ENCODE measurements at places on chromosomes 12 and 14.

- no peak for DNase-seq
Observed at GRCh38 chr14:77088645-77089044, 9.4 kb upstream of the CIPC start.

DNA sequence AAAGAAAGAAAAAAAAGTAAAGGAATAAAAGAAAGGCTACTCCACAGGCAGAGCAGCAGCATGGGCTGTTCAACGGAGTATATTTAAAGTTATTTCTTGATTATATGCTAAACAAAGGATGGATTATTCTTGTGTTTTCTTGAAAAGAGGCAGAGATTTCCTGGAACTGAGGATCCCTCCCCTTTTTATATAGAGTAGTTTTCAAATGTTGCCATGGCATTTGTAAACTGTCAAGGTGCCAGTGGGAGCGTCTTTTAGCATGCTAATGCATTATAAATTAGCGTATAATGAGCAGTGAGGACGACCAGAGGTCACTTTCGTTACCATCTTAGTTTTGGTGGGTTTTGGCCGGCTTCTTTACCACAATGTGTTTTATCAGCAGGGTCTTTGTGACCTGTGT is 383.0 kb downstream of the PCNX1 start:
- DNase-seq, result no peak

DNA sequence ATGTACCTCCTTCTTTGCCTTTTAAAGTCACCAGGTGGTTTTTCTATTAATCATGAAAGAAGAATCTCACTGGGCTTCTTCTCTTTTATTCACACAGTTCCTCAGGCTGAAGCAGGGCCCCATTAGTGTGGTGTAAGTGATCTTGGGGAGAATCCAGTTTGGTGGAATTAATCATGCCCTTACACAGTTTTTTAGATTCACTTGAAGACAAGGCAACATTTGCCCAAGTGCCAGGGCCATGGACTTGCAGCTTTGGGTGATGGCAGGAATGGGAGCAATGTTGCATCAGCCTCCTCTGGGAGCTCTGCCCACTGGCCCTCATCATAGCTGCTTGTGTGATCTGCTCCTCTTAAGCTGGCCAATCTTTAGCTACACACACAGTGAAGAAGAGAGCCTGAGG is 33.8 kb downstream of the KCNK10 start:
- DNase-seq, result no peak

- no peak for DNase-seq
Observed at GRCh38 chr14:59245809-59246295, 57.4 kb downstream of the DAAM1 start.

- DNase-seq, result no peak
Observed at GRCh38 chr12:15186597-15186996, 34.6 kb downstream of the RERG start.

DNA sequence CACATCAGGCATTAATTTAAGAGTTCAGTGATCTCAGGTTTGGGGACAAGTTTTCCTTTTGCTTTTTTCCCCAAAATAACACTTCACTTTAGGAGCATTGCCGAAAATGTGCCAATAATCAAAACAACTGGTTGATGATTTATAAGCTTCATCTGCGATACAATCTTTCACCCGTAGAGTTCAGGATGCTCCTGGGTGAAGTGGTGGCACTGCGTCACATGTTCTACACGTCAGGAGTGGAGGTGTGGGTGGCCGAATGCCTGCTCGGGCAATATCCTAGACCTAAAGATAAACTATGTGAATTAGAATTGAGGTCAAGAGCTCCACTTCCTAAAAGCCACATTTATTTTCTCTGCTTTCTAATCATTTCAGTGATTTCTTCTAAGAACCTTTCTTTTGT is 70.9 kb upstream of the DICER1 start:
- DNase-seq, result no peak

- no peak for DNase-seq
Observed at GRCh38 chr12:68896881-68897540, 36.0 kb downstream of the CPM start.

DNA sequence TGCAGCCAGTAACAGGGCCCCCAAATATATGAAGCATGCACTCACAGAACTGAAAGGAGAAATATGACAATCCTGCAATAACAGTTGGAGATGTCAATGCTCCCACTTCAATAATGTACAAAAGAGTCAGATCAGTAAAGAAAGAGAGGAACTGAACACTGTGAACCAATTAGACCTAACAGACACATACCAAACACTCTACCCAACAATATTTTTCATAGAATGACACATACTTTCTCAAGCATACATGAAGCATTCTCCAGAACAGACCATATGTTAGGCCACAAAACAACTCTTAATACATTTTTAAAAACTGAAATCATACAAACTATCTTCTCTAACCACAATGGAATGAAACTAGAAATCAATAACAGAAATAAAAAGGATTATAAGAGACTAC is 80.2 kb downstream of the ELK3 start:
- DNase-seq, result no peak

- no peak for DNase-seq
Observed at GRCh38 chr14:82094829-82095345, 561.2 kb upstream of the SEL1L start.

DNA sequence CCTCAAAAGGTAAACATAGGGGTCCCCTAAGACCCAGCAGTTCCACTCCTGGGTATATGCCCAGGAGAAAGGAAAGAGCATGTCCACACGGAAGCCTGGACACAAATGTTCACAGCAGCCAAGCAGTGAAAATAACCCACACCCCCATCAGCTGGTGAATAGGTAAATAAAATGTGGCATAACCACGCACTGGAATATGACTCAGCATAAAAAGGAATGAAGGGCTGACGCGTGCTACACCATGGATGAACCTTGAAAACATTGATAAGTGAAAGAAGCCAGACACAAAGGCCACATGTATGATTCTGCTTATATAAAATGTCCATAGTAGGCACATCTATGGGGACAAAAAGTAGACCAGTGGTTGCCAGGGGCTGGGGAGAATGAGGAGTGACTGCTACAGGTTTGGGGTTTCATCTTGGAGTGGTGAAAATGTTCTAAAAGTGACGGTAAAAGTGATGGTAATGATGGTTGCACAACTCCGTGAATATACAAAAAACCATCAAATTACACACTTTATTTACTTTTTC is 3.8 kb upstream of the SCARB1 start:
- no peak for DNase-seq

DNA sequence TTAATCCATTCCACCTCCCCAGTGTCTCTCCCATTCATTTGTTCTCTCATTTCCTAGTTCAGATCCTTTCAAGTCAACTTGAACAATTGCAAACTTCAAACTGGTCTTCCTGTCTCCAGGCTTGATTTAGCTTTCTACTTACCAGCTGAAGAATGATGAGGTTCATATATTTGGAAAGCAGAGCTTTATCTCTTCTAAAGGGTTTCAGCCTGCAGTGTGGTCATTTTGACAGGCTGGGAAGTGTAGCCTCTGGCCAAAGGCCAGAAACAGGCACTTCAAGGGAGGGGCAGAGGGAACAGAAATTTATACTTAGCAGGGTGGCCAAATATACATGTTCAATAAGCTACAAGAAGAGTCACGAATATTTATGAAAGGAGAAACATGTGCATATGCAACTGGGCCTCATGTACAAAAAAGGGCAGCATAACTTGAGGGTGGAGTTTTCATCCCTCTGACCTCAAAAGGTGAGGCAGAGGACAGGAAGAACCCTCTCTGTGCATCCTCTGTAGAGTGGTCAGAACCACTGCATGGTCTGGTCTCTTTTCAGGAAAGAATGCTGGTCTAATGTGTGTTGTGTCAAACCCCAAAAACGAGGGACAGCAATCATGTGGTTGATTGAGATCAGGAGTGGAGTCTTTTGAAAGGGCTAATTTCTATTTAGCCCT is 34.0 kb upstream of the HECTD1 start:
- DNase-seq, result no peak

DNA sequence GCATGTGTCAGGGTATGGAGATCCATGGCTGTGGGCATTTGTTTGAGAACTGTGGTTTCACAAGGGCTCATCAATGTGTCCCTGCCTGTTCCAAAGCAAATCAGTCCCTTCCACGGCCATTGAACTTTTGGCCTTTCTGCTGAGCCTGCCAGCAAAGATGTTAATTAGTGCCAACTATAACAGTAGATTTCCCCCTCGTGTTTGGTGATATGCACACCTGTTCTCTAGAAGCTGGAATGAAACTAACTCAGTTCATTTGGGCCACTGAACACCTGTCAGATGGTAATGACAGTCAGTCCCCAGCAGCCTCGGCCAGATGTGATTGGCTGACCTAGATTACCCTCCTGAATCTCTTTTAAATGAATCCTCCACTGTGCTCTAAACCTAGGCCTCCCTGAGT is 43.2 kb downstream of the IRAK3 start:
- DNase-seq, result no peak

DNA sequence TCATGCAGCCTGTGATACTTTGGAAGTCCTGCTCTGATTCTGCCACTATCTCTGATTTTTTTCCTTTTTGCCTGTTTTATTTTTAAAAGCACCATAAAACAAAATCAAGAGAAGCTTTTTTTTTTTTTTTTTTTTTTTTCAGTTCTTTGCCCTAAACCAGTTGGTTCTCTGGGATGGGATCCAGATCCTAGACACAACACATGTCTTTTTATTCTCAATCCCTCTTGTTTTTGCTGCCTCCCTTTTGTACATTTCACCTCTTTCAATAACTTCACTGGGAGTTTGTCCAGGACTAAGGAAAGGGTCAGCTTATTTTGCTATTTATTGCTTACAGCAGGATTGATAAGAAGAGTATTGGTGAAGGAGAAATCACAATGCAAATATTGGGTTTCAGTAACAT is 139.4 kb downstream of the GRIP1 start:
- DNase-seq, result no peak

- no peak for DNase-seq
Observed at GRCh38 chr12:4039931-4040330, 166.7 kb upstream of the PARP11 start.

GRCh38 chr14:89702876-89703200 is 251.7 kb downstream of the EFCAB11 start:
- no peak for DNase-seq

GRCh38 chr12:11584221-11584855 is 65.1 kb upstream of the ETV6 start:
- DNase-seq, result no peak

DNA sequence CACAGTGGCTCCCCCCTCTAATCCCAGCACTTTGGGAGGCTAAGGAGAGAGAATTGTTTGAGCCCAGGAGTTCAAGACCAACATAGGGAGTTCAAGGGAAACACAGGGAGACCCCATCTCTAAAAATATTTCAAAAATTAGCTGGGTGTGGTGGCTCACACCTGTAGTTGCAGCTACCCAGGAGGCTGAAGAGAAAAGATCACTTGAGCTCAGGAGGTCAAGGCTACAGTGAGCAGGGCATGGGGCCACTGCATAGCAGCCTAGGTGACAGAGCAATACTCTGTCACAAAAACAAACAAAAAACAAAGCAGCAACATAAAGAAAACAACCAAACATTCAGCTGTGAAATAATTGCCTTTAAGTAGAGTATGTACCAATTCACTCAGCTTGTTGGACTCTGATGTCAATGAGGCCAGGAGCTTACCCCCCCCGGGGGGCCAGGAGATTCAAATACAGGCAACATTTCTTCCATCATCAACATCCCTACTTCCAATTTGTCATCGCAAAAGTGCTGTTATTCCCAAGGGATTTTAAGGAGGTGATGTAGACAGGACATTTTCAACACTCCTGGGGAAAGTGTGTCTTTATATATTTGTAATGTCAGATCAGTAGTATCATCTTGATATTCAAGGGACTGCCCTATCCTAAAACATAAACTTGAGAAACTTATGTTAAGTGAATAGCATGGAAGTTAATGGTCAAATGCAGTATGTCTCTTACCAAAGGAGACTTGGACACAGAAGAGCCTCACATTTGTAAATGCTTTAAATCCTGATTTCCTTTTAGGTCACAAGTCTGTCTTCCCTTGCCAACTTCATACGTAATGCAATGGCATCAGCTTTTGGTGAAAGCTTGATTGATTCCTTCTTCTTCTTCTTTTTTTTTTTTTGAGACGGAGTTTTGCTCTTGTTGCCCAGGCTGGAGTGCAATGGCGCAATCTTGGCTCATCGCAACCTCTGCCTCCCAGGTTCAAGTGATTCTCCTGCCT is 40.6 kb upstream of the AEBP2 start:
- no peak for DNase-seq

GRCh38 chr12:47979166-47979565 is 15.8 kb downstream of the TMEM106C start:
- DNase-seq, result no peak

- DNase-seq, result no peak
Observed at GRCh38 chr12:26891704-26892103, 46.1 kb downstream of the INTS13 start.

DNA sequence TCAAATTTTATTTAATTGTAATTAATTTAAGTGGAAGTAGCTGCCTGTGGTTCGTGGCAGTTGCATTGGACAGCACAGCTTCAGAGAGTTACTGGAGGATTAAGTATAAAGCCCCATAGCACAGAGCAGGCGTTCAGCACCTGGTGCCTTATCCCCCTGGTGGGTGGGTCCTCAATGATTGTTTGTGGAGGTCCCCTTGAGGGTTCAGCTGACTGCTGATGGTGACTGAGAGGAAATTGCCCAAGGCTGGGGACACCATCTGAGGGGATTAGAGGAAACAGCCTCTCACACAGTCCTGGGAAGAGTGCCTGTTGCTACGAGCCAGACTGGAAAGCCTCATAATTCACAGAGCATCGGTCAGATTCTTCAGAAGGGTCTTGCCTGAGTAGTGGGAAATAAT is 83.4 kb upstream of the NOS1 start:
- DNase-seq, result no peak
